NCI-H526 (cell line): ENCODE measurements at places on chromosomes 11 and 22.
A peak's percentile ranks its signal among the peaks of the same experiment; 100 is the strongest.

DNA sequence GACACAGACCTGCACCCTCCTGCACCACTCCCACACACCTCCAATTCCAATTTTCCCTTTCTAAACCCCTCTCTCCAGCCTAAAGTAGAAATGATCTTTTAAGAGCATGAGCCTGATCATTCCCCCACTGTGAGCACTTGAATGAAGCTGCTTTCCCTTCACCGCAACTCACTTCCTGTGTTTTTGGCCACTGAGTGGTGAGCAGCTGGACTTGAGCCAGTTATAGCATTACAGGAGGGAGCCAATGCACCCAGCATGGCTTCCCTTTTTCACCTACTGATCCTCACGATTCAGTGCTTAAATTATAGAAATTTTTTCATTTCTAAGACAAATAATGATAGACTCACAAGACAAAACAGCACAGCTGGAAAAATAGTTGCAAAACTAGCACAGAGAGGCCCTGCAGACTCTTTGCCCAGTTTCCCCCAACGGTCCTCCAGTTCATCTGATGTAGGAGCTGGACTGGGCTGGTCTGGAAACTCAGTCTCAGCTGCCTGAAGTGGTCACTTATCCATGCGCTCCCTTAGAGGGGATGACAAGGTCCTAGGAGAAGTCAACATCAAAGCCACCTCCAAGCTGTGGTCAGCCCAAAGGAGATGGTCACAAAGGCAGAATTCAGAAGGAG lies 9.7 kb upstream of the APOL4 start:
- DNase-seq: no peak

- DNase-seq: no peak
Measured at GRCh38 chr11:74462631-74463030, 4.7 kb downstream of the KCNE3 start.

GRCh38 chr11:63768237-63769041 lies at the start of gene ZFTA:
TSS of gene ZFTA (minus strand) at chr11:63768775. CDS start at chr11:63768622, 153 bp downstream.
- DNase-seq: peak; percentile 50

DNA sequence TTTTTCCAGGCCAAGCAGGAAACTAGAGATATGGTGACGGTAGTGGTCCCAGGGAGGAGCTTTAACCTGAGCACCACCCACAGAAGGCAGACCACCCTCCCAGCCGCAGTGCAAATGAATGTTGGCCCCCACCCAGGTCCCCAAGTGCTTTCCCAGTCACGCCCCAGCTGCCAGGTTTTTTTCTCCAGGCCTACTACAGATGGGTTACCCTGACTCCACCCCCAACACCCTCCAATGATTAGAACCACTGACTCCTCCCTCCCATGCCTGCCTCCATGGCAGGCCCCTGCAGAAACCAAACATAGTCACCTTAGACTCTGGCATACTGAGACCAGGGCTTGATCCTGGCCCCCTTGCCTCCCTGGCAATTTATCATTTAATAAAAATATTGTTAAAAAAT lies 58.7 kb upstream of the CHST1 start:
- DNase-seq: no peak

- DNase-seq: no peak
Measured at GRCh38 chr22:48955351-48956311, 872.0 kb downstream of the BRD1 start.

GRCh38 chr11:27443746-27444507 lies 28.7 kb downstream of the LGR4 start:
- DNase-seq: peak; percentile 96

DNA sequence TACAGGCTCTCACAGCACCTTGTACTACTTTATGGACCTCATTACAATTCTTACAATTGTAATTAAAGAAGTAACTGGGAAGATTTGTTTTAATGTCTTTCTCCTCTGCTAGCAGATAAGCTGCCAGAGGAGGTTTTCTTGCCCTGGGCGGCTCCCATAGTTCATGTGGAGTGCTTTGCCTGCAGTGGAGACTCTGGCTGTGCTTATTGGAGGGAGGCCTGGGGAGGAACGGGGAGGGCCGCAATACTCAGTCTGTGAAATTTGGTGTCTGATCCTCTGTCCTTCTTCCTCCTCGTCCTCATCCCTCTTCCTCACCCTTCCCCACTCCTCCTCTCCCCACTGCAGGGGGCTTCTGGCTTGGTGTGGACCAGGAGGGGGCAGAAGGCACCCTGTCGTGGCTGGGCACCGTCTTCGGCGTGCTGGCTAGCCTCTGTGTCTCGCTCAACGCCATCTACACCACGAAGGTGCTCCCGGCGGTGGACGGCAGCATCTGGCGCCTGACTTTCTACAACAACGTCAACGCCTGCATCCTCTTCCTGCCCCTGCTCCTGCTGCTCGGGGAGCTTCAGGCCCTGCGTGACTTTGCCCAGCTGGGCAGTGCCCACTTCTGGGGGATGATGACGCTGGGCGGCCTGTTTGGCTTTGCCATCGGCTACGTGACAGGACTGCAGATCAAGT lies 5.6 kb downstream of the SLC35C1 start:
- DNase-seq: no peak

DNA sequence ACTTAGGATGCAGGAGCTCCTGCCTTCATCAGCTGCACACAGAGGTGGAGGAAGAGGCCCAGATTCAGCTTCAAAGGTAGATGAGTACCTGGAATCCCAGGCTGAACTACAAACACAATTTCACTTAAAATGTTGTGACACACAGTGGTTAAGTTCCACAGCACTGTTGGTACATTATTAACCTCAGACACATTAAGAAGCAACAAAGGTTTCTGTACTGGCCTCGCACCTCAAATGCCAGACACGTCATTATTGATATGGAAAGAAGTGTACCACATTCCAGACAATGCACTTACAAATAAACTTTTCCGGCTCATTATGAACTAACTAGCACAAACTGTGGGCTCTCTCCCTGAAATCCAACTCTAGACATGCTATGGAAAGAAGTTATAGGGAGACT lies 34.6 kb downstream of the PRDM10 start:
- no peak for DNase-seq

GRCh38 chr22:44089717-44090570 lies 65.8 kb downstream of the PARVB start:
- DNase-seq: no peak

DNA sequence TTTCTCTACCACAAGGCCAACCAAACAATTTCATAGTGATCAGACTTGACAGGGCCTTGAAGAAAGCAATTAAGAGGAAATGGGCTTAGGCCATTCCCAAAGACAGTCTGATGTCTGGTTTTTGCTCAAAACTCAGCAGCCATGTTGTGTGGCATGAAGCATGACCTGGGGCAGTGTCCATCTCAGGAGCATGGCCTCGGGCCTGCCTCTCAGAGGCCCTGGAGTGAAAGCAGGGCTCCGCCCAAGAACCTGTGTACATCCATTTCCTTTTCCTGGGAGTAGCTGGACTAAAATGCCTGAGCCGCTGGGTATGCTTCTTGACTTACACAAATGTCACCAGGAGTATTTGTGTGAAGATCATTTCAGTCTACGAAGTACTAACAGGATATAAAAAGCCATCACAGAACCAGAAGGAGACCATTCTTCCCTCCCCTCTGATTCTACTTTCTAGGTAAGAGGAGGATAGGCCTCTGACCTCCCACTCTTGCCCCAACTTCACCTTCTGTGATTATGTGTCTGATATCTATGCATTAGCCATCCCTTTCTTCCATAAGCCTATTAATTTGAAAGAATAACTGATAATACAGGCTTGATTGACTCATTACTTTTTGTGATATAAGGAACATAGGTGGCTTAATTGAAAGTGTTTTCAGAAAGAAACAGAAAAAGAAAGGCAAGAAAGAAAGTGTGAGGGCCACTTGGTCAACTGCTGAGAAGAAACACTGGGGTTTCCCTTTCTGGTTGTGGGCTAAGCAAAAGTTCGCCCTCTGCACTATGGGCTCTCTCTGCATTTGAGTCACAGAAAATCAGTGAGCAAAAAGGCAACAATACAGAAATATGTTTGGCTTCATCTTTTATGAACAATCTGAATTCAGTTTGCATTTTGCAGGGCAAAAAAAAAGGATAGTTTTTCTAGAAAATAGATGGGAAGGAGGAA lies 188.6 kb upstream of the MTMR2 start:
- no peak for DNase-seq

GRCh38 chr11:119192111-119192510 lies 6.8 kb downstream of the NHERF4 start:
- no peak for DNase-seq

DNA sequence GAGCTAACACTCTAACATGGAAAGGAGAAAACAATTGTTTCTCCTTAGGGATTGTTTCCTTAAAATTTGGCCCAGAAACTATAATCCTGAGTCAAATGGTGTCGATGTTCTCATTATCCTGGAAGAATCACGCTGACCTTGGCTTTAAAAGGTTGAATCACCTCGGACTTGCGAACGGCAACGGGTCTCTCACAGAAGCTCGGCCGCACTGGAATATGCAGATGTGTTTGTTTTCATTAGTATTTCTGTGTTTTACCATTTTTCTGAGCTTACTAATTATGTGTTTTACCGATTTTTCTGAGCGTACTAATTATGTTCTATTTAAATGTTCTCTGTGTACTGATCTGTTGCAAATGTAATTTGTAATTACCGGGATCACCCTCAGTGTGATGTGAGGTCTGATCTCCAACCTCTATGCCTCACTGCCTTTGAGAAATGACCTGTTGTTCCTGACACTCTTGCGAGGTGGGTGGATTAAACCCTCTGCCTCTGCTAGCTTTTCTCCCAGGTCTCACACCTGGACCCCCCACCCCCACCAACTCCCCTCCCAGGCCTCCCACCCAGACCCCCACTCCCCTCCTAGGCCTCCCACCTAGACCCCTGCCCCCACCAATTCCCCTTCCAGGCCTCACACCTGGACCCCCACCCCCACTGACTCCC lies 38.3 kb upstream of the BRSK2 start:
- peak; percentile 23 for DNase-seq

DNA sequence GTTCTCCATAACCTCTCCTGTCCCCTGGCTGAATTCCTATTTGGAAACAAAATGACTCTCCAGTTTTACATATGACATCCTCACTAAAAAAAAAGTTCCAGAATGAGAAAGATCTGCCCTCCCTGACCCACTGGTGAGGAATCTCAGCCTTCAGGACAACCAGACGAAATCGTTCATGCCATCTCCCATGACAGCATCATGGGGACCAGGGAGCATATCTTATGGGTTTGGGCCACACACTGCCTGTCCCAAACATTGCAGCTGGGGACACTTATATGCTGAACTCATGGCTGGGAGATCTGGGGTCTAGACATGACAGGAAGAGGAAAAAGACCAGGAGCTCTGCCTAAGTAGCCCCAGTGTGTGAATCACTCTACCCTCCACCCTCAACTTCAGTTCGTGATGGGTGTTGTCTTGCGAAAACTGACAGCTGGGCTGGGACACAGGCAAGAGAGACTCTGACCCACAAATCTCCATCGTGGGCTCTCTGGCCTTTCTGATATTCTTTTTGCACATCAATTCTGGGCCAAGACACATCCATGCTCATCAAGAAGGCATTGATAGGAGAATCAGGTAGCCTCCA lies 102.0 kb downstream of the ZNF280B start:
- no peak for DNase-seq

GRCh38 chr11:75705541-75705940 lies 12.1 kb upstream of the MOGAT2 start:
- DNase-seq: no peak

DNA sequence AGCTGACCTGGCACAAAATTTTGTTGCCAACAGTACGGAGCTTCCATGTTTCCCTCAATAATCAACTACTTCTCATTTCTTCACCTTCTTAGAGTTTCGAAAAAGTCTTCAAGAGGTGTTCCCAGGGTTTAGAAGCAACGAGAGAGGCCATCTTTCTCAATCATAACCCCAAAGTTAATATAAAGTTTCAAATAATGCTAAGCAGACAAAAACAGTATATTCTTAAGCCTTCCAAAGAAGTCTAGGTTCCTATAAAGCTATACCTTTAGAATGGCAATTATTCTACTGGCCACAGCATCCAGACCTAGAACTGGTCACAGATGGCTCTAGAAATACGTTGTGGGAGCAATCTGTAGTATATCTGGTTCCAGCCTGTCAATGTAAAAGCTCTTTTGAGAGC lies 16.9 kb downstream of the DDX6 start:
- DNase-seq: no peak

DNA sequence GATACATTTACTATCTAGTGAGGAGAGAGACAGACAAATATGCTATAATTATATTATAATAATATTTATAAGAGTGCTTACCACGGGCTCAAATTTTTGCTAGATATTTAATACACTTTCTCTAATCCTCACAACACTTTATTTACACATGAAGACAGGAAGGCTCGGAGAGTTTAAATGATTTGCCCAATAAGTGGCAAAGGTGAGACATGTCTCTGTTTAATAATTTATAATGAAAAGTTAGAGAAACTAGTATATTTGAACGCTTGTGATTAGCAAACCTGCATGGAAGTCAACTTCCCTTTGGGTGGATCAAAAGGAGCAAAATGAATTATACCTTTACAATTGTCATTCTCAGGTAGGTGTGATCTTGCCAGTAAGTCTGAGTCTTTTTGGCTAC lies 55.4 kb downstream of the POLD3 start:
- no peak for DNase-seq

DNA sequence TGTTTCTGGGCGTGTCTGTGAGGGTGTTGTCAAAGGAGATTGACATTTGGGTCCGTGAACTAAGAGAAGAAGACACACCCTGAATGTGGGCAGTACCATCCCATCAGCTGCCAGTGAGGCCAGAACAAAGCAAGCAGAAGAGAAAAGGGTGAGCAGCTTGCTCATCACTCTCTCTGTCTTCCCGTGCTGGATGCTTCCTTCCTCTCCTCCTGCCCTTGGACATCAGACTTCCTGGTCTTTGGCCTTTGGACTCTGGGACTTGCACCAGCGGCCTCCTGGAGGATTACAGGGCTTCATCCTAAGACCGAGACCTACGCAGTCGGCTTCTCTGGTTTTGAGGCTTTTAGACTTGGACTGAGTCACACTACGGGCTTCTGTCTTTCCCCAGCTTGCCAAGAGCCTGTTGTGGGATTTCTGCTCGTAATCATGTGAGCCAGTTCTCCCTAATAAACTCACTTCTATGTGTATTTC lies 18.8 kb downstream of the APOL2 start:
- no peak for DNase-seq

DNA sequence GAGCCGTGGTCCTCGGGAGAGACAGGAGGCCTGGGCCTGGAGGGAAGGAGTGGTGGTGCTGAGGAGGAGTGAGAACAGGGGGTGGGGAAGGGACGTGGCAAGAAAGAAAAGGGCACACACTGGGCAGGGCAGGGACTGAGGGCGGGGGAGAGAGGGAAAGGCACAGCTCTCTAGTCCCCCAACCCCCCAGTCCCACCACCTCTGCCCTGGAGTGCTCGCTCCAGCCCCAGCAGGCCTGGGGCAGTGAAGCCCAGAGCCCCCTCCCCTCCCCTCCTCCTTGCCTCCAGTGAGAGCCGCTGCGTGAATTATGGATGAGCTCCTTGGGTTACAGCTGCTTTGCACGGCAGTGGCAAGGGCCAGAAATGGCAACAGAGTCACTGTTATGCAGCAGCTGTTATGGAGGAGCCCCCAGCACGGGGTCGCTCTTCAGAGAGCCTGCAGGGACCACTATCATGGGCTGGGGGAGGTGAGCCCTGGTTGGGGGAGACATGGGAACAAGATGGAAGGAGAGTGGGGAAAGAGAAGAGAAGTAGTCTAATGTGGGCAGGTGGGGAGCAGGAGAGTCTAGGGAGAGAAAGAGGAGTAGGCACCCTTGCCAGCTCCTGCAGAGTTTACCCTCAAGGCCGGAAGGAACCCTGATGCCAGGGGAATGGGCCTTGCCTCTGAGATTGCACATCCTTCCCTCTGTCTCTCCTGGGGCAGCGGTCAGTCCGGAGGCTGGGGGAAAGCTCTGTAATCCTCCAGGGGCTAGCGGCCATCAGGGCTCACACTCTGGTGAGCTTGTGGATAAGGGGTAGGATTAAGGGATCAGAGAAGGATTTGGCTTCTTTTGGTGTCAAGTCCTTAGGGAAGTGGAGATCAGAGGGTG lies 3.6 kb downstream of the RTN4RL2 start:
- peak; percentile 23 for DNase-seq
